ENCODE measurements at places on chromosomes 3 and 15.

DNA sequence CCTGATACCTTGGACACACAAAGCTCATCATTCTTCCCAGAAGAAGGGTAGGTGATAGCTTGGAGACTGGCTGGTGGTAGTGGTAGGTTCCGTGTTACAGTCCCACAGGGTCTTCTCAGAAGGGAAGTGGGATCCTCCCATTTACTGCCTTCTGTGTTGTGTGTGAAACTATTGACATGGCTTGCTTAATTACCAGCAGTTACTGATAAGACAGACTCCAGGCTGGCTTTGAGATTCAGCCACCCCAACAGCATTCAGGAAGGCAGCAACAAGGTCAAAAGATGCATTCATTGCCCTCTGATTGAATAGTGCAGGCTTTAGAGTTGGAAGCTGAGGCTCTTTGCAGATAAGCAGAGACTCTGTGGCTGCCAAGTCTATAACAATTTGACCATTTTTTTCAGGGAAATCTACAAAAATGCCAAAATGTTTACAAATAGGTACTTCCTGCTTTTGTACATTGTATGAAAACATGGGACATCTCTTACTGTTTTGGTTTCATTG is 7.7 kb downstream of the ARNT2 start:
- no peaks in the 10 kb centered on the region for H3K36me3 ChIP-seq
- H3K4me1 ChIP-seq, result no peaks in the 10 kb centered on the region
- H3K27me3 ChIP-seq, result no peaks in the 10 kb centered on the region
- no peak overlapping the region for H3K27ac ChIP-seq
- no peak overlapping the region for H3K4me3 ChIP-seq

DNA sequence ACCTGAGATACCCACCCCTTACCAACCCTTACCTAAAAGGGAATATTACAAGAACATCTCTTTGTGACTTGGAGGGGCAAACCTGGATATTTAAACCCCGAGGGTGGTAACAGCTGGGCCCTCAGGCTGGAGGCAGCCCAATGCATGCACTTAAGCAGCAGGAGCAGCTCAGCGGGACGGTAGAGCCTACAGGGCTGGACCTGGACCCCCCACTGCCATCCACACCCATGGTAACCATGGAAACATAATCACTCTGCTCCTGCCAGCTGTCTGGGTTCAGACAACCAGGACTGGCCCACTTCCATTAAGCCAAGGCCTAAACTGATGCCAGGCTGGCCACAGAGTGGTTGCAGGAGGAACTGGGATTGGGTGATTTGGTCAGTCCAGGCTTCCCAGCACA is 52.8 kb downstream of the ETFA start:
- no peak overlapping the region for H3K27ac ChIP-seq
- DNase-seq, result no peak
- no peaks in the 10 kb centered on the region for H3K4me1 ChIP-seq
- no peak overlapping the region for H3K4me3 ChIP-seq

DNA sequence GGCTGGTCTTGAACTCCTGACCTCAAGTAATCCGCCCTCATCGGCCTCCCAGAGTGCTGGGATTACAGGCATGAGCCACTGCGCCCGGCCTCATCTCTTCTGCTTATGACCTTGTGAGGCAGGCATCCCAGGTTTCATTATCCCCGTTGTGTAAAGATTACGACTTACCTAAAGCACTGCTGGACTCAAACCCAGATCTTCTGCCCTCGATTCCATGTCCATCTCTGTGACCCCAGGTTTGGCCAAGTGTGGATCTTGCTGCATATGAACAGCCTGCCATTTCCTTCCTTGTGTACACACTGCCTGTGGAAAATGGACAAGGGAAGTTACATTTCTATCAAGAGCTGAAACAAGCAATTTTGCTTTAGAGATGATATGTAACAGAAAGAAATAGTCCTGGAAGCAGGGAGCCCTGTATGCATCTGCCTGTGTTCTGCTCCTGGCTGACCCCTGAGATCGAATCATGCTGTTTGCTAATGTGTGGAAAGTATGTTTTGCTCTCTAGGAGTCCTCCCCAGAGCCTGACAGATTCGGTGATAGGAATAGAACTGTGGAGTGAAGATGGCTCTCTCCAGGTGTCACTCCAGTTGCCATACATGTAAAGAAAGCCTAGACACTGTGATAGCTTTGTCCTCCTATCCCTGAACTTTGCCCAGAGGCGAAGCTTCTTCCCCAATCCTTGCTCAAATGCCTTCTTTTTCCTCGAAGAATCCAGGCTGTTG is 11.8 kb upstream of the LIPC start:
- DNase-seq, result no peak
- H3K4me1 ChIP-seq, result peaks cover under 1% of the 10 kb centered on the region
- no peaks in the 10 kb centered on the region for H3K36me3 ChIP-seq
- no peak overlapping the region for H3K27ac ChIP-seq
- H3K4me3 ChIP-seq, result no peak overlapping the region

GRCh38 chr3:183122257-183122932 is 23.1 kb upstream of the MCCC1 start:
- no peak overlapping the region for H3K4me3 ChIP-seq
- H3K36me3 ChIP-seq, result no peaks in the 10 kb centered on the region
- H3K27me3 ChIP-seq, result peaks cover 7% of the 10 kb centered on the region
- H3K4me1 ChIP-seq, result no peaks in the 10 kb centered on the region
- no peak overlapping the region for H3K27ac ChIP-seq
- no peak for DNase-seq

DNA sequence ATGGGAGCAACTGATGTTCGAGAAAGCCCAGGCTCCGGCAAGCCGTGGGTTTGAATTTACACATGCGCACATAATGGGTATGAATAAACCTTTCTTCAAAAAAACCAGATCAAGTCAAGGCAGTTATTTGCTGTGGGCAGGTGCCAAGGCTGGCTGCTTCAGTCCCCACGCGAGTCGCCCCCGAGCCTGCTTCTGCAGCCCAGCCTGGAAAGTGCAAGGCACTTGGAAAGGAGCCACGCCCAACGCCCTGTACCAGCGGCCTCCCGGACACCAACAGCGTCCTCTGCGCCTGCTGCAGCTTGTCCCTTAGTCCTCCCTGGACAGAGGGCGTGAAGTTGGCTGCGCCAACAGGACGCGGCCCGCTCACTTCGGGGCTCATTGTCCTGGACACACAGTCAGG is 68.9 kb downstream of the KLF15 start:
- peak; percentile 31 for DNase-seq
- H3K4me3 ChIP-seq, result no peak overlapping the region
- H3K27ac ChIP-seq, result peak overlapping the region; percentile 78
- H3K36me3 ChIP-seq, result no peaks in the 10 kb centered on the region
- H3K27me3 ChIP-seq, result peaks cover 57% of the 10 kb centered on the region

All from transverse colon (tissue), 4 donors.